ENCODE measurements at places on chromosomes 12 and 14.

- DNase-seq: no peak
These were observed 174.4 kb downstream of the SYT10 start for GRCh38 chr12:33265033-33265731.

GRCh38 chr12:124188561-124189405, 106.1 kb upstream of the RFLNA start:
- DNase-seq: no peak

DNA sequence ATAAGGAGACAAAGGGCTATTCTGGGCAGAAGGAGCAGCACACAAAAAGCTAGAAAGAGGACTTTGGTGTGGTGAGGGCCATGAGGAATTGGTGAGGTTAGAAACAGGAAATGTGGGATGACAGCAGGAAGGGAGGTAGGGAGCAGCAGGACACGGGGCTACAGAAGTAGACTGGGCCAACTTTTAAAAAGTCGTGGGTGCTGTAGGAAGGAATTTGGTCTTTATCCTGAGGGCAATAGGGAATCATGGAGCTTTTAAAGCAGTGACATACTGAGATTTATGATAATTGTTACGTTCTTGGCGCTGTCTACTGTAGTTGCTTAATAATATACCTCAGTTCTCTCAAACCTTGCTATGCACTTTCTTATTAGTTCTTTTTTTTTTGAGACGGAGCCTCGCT, 8.2 kb upstream of the CHURC1 start:
- no peak for DNase-seq

DNA sequence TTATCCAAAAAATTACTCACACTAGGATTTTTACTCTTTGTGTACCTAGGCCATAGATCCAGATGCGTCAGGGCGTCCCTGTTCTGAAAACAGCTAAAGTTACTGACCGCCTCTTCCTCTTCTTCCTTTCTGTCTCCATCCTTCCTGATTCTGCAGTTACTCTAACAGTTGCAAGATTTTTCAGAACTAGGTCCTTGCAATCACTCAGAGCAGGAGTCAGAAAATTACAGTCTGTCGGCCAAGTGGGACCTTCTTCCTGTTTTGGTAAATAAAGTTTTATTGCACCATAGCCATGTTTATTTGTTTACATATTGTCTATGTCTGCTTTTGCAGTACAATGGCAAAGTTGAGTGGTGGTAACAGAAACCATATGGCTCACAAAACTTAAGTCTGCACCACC, 25.6 kb upstream of the FGF6 start:
- DNase-seq: no peak

GRCh38 chr12:101713059-101713682, 15.7 kb downstream of the CHPT1 start:
- no peak for DNase-seq

All from stimulated activated CD4-positive, alpha-beta T cell treated with anti-CD3 and anti-CD28 coated beads, Interleukin-12 subunit alpha, Interleukin-12 subunit beta, amount 100 ng/mL, for 48 hours (primary cell).